EH (cell line): ENCODE measurements at places on chromosomes 16 and 17.

DNA sequence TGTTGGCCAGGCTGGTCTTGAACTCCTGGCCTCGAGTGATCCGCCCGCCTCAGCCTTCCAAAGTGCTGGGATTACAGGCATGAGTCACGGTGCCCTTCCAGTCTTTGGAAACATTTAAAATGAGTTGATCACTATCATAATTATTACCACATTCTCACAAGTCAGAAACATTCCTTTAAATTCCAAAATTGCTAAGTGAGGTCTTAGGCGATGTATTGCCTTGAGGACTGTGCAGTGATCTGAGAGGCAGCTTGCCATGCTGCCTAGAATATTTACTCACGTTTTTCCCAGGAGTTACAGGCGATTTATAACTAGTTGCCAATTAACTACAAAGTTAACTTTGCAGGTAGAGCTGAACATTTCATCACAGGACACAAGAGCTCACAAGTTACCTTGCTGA lies 5.7 kb upstream of the ATXN1L start:
- peak; percentile 84 for DNase-seq

- DNase-seq = peak; percentile 59
Measured at GRCh38 chr16:88783391-88784073, 1.5 kb downstream of the PIEZO1 start.

GRCh38 chr17:44977065-44977464 lies 9.0 kb upstream of the C1QL1 start:
- DNase-seq = no peak

DNA sequence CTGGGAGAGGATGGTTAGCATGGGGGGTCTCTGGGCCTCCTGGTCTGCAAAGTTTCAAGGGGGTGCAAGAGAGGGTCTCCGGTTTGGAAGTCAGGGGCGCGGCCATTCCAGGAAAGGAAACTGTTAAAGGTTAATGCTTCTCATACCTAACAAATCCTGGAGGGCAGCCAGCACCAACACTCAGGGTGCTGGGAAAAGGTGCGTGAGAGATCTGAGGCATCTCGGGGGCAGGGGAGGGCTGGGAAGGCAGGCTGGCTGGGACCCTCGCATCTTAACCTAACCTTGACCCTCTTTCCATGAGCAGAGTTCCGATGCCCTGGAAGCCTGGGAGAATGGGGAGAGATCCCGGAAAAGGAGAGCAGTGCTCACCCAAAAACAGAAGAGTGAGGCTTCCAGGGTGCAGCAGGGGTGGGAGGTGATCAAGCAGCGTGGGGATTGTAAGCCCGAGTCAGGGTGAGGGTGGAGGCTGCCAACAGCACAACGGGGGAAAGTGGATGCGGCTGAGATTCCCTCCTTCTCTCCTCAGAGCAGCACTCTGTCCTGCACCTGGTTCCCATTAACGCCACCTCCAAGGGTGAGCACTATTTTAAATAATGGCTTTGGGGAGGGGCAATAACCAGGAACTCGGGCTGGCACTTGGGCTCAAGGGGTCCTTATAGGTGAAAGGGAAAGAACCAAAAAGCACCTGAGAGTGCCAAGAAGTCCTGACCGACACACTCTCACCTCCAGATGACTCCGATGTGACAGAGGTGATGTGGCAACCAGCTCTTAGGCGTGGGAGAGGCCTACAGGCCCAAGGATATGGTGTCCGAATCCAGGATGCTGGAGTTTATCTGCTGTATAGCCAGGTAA lies 996 bp downstream of the TNFSF13 start:
- no peak for DNase-seq

- DNase-seq = peak; percentile 65
Measured at GRCh38 chr17:81967533-81968395, 6.8 kb upstream of the NOTUM start.

- peak; percentile 15 for DNase-seq
Measured at GRCh38 chr17:64269687-64270649, 6.9 kb upstream of the TEX2 start.

DNA sequence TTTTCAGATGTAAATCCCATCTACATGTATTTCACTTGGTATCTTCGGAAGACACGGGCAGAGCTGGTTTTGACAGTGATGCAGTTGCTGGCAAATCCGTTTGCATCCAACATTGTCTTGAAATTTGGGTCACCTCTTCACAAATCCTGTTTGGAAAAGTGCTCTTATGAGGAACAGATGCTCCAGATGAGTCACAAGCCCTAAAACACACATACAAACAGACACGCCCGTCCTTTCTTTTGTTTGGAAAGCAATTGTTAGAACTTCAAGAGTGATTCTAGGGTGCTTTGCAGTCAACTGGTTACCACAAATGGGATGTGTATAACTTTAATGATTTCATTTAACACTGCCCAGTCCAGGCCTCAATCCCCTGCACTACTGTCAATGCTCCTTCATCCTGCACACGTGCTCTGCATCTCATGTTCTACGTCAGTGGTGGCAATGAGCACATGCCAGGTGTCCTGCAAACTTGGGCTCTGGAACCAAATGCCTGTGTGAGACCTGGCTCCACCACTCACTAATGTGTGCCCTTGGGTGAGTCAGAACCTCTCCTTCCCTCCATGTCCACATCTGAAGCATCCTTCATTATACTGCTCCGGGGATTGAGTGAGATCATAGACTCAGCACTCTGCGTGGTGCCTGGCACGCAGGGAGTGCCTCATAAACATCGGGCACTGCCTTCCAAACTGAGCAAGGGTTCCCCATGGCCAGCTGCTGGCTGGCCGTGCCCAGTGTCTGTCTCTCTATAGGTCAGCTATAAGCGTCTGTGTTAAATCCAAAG lies 19.3 kb upstream of the FOXF1 start:
- DNase-seq = peak; percentile 73

GRCh38 chr17:48626245-48627117 lies at the start of gene HOXB9:
Gene HOXB9, minus strand, starts transcription at chr17:48626358. Its CDS starts 89 bp downstream, at chr17:48626269.
- no peak for DNase-seq

DNA sequence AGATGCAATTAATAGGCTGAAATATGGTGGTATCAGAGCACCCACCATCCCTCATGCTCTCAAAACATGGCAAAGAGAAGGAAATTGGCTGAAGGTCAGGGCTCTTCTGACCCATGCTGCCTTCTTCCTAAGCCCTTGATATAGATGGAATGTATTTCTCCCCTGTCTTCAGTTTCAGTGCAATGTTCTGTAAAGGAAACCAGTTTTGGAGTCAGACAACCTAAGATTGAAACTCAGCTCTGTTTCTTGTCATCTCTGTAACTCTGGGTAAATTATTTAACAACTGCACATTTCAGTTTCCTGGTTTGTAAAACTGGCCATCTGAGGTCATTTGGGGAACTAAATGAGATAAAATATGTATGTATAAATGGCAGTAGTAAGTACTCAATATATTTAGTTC lies 243.9 kb downstream of the CA10 start:
- DNase-seq = no peak
